ENCODE measurements at places on chromosomes 16 and 17. TPM values are rescaled to one million over a fixed set of nuclear protein-coding genes. Genes with fewer than 3 reads are reported as not detected.
A peak's percentile ranks its signal among the peaks of the same experiment; 100 is the strongest.

GRCh38 chr17:12800855-12801365 lies 11.6 kb downstream of the ARHGAP44 start:
- DNase-seq: no peak

Gene SYNGR3
- 0.45 TPM for polyA plus RNA-seq

Gene CLDN7
- 326 TPM for polyA plus RNA-seq

Gene SHBG
- polyA plus RNA-seq: 2.6 TPM

DNA sequence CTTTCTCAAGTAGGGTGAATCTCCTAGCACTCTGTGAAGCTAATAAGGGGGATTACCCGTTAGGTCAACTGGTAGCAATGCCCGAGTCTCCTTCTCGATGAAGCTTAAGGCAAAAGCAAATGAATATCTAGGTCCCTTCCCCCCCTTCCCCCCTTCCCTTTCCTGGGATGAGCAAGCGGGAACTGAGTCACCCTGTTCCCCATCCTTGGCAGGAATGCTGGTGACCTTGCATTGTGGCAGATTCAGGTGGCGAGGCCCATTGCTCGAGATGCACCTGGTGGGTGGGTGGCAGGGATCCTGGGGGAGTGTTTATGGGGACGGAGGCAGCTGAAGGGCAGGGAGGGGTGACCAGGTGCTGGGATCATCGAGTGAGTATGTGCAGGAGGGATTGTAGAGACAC lies 7.1 kb downstream of the NXPH3 start:
- DNase-seq: no peak

DNA sequence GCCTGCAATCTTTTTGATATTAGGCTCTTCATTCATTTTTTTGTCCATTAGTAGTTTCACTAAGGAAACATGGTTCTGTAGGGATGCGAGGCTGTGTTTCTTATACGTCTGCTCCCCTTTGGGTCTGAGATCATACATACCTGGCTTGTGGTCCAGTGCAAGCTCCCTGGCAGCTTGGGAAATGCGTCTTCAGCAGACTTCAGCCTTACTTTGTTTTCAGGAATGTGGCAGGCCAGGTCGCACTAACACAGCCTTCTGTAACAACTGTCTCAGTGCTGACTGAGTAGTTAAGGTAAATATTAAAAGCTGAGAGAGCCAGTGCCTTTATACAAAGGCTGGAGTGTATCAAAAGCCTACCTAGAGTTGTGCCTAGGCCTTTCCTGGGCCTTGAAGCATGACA lies 970.5 kb upstream of the EEF2KMT start:
- no peak for DNase-seq

GRCh38 chr16:77599793-77600415 lies 122.4 kb upstream of the NUDT7 start:
- DNase-seq: peak; percentile 29

DNA sequence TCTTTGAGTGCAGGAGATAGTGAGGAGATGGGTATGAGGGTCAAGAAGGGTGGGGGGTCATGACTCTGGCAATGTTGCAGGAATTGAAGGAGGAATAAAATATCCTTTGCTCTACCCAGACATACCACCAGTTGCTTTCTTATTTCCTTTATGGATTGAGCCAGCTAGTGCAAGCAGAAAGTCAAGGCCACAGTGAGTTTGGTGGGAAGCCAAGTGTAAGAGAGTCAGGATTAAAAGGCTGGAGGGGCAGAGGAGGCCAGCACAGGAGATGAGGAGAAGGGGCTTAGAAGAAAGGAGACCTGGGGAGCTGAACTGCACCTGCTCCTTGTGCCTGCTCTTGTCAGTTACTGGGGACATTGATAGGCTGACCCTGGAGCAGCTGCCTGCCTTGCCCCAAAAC lies 16.1 kb downstream of the PIRT start:
- DNase-seq: no peak

Gene PRAC1
- not detected for polyA plus RNA-seq

Gene ZSCAN10
- polyA plus RNA-seq: not detected

DNA sequence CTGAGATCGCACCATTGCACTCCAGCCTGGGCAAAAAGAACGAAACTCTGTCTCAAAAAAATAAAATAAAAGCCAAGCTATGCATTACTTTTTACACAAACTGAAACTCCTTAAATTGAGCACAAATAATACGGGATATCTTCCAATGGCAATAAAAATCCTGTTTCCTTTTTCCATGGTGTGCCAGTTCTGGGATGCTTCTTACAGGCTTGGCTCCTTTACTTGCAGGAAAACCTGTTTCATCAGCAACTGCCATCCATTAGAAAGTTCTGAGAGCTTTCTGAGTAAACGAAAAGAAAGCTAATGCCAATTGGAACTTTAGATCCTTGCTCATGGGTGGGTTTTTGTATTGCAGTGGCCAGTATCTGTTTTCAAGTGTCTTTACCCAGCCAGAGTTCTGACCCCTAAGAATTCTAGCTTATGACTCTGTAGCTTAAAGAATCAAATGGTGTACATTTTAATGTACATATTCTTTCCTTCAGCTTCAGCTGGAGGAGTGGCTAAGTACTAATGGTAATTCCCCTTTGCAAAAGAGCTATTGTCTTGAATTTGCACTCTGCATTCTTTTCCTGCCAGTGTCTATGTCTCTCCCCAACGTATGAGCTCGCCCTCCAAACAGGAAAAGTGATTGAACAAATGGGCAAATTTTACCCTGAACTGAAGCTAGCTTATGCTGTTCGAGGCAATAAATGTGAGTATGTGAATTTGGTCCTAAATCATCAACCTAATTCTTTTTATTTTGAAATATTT lies 21.5 kb upstream of the DDX19A start:
- no peak for DNase-seq

Gene ITGAL
- 4.1 TPM for polyA plus RNA-seq

Gene TCAP
- 27.6 TPM for polyA plus RNA-seq

DNA sequence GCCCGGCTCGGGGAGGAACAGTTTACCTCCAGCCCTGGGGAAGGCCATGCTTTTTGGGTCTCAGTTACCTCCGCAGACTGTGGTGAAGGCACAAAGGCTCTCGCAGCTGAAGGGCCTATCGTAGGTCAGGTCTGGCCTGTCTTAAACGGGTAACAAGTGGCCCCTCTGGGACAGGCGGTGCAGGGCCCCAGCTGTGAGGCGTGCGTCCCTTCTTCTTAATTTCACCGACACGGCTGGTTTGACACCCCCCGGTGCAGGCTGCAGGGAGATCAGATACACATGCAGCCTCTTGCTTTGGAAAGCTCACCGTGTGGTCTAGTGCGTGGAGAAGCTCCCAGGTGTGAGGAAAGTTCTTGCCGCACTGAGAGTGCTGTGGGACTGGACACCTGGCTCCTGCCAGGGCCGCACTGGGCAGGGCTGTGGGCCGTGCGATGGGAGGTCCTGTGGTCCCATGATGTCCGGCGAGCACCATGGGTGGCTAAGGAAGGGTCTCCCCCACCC lies 162.4 kb downstream of the BANP start:
- no peak for DNase-seq

Gene COPS3
- 50.6 TPM for polyA plus RNA-seq

- no peak for DNase-seq
These were observed 607.5 kb downstream of the TOX3 start for GRCh38 chr16:51939378-51939871.

- no peak for DNase-seq
These were observed 33.0 kb downstream of the C16orf54 start for GRCh38 chr16:29712809-29713208.

DNA sequence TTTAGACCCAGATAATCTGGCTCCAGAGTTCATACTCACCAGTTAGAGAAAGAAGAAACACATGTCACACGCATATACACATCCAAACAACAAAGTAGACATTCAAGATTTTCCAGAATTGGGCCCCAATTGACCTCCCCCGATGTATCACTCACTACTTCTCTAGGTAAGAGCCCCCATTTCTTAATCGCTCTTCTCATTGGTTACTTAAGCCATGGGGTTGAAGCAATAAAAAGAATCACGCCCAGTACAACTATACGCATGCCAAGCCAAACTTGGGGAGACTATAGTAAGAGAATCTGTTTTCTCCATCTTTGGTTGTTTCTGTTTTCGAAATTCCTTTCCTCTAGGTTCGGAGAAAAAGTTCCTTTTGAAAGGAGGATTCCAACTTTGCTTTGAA lies 565 bp downstream of the DDX52 start:
- DNase-seq: peak; percentile 62

Gene ZNF750
- 0.27 TPM for polyA plus RNA-seq

Gene RGS11
- 11.1 TPM for polyA plus RNA-seq

Gene AOC2
- 1.3 TPM for polyA plus RNA-seq

Gene CACNG3
- polyA plus RNA-seq: 0.01 TPM

DNA sequence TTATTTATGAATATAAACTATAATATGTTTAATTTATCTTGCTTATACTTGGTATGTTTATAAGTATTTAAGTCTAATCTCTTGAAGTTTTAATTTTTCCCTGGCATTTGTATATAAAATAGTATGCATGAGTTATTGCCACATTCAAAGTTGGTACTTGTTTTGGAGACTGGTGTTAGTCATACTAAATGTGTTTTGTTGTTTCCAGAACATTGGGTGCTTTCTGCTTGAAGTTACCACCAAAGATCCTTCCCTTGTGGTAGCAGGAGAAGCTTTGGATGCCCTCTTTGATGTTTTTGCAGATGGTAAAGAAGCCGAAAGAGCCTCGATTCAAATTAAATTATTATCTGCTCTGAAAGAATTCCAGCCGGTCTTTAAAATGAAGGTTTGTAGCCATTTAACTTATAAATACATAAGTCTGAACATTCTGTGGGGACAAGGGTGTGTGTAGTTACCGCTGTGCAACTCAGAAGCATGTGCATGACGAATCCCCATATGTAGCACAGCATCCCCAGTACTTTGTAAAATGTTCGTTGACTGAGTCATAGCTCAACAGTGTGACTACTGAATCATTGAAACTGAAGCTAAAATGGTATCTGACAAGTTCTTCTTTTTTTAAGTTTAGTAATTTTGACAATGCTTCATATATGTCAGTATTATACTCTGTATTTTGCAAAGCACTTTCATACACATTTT lies 36.4 kb downstream of the HEATR3 start:
- no peak for DNase-seq

- no peak for DNase-seq
These were observed 14.6 kb downstream of the CACNA1H start for GRCh38 chr16:1167276-1168107.

GRCh38 chr17:56807723-56808122 lies 26.0 kb downstream of the C17orf67 start:
- DNase-seq: no peak

Gene GPR179
- 0.28 TPM for polyA plus RNA-seq

GRCh38 chr16:83899272-83899897 lies 470 bp downstream of the MLYCD start:
- DNase-seq: peak; percentile 55

DNA sequence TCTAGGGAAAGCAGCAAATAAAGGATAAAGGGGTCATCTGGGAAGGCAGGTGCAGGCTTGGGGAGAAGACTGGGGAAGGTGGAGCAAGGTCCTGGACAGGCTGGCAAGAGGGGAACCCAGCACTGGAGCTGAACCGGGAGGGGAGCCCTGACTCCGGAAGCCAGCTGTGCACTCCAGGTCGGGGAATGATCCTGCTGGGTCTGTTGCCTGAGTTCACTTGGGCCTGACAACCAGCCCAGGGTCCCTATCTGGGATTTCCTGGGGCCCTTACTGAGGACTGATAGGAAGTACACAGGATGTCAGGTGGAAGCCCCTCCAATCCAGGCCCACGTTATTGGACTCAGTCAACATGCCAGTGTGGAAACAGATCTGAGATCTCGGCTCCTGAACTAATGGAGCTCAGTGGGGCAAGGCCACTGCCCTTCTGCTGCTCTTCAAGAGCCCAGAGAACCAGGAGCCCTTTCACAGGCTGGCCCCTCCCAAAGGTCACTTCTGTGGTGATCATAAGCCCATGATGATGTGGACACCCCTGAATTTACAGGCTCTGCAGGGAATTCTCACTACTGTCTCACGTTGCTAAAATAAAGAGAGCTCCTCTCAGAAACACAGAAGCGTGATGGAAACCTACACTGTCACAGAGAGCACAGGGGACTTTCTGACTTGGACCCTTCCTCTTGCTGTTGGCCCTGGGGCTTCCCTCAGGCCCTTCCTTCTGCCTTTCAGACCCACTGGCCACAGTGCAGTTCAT lies 19.9 kb upstream of the PITPNM3 start:
- no peak for DNase-seq

- no peak for DNase-seq
These were observed 2.5 kb downstream of the ADPRM start for GRCh38 chr17:10699856-10700255.

DNA sequence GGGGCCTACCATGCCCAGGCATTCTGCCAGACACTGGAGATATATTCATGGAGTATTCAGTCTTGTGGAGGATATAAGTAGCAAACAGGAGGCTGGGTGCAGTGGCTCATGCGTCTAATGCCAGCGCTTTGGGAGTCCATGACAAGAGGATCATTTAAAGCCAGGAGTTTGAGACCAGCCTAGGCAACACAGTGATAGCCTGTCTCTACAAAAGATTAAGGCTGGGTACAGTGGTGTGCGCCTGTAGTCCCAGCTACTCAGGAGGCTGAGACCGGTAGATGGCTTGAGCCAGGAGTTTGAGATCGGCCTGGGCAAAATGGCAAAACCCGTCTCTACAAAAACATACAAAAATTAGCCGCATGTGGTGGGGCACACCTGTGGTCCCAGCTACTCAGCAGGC lies 37.7 kb upstream of the CDH3 start:
- no peak for DNase-seq

DNA sequence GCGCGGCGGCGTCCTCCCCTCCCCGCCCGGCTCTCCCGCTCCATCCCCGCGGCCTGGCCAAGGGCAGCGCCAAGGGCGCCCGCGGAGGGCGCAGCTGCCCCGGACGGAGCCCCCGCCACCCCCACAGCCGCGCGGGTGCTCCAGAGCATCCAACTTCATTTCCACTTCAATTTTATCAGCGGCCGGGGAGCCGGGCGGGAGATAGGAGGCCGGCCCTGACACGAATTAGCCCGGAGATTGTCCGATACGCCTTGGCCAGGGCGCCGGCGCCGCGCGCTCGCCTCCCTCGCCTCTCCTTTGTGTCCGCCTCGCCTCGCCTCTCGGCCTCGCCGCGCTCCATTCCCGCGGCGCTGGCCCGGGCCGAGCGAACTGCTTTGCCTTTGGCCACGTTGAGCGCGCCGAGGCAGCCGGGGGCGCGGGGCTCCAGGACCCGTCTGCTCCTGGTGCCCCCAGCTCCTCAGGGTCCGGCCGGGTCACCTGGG lies 129.1 kb upstream of the LHX1 start:
- no peak for DNase-seq

Gene C16orf78
- polyA plus RNA-seq: not detected

DNA sequence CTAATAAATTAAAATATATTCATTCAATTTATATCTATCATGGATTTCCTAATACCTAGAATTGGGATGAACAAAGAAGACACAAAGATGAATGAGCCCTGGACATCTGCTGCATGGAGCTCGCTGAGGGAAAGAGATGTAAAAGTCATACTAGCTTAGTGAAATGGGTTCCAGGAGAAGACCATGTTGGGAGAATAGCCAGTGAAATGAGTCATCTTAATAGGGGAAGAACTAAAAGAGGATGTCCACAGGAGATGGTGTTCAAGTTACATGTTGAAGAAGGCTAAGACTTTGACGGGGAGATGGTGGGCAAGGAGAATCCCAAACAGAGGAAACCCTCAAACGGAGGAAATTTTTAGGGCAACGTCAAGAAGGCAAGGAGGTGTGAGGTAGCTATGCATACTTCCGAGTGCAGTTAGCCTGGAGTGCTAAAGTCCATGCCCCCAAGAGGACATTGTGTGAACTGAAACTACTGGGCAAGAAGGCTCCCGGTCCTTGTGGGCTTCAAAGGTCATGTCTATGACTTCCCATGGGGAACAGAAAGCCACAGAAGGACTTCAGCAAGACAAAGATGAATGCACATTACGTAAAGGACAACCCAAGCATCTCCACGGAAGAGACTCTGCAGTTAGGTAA lies 220.5 kb upstream of the CDH11 start:
- DNase-seq: no peak

Data from small intestine (tissue), 16 donors.